GOT3 (cell line): ENCODE measurements at places on chromosomes 3 and 15.

GRCh38 chr3:136909187-136909586, 47.2 kb downstream of the NCK1 start:
- no peak for DNase-seq

DNA sequence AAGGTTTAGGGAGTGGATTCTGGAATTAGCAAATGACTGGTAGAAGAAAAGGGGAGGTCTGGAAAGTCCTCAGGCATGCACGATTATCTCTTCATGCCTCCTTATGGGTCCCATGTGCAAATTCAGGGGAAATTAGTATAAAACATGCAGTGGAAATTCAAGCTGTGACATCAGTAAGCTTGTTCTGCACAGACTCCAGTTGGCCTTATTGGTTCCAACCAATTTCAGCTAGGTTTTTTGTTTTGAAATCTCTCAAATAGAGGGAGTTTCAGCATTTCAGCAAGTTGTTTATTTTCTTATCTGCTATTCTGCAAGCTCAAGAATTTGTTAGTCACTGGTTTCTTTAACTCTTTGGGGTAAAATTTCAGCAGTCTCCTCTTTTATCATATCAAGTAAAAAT, 774 bp upstream of the TMCO5A start:
- no peak for DNase-seq

DNA sequence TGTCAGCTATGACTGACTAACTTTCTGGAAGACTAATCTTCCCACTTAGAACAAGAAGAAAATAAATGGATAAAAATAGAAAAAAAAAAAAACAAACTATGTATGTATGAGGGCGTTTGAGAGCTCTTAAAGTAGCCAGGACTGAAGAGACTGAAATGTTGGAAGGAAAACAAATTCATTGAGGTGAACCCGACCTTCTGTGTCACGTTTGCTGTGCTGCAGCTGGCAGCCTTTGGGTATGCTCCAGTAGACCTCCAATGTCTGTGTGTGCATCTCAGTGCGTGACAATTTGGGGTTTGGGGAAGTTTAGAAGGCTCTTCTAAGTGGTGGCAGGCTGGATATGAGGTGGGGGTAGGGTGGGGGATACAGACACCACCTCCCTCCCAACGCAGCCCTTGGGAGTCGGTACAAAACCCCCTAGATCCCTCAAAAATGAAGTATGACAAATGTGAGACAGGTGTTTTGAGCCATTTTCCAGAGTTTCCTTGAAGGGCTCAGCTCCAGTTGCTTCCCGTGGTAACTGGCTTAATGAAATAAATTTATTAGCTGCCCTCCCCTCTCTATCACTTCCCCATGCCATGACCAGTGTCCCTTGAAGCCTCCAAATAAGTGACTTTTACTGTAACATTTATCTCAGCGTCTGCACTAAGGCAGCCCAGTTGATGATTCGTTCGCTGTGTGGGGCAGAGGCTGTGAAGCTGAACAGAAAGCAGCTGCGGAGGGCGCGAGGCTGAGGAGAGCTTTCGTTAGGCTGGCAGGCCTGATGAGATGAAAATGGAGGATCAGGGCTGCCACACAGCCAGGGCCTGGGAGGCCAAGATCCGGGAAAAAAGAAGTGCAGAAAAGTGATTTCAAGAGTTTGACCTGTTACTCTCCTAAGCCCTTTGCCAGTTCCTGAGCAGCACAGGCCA, 34.9 kb upstream of the GABRB3 start:
- DNase-seq, result no peak

- no peak for DNase-seq
Observed at GRCh38 chr3:48528048-48528447, 24.1 kb upstream of the SHISA5 start.

GRCh38 chr3:82875401-82875800, 1114.0 kb upstream of the GBE1 start:
- DNase-seq, result no peak

- DNase-seq, result no peak
Observed at GRCh38 chr3:88810455-88810854, 297.0 kb upstream of the EPHA3 start.

DNA sequence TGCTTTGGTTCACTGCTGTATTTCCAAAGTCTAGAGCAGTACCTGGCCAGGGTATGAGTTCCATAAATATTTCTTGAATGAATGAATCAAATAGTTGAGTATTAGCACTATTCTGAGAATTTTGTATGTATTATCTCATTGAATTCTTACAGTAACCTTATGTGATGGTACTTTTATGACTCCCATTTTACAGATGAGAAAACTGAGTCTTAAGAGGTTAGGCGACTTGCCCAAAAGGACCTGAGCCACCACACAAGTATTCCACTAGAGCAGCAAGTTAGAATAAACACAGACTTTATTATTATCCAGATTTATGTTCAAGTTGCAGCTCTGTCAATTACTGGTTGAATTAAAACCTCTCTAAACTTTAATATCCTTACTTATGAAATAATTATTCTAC, 29.4 kb downstream of the CRTC3 start:
- DNase-seq, result no peak

- no peak for DNase-seq
Observed at GRCh38 chr3:152254041-152254440, 14.7 kb upstream of the MBNL1 start.

GRCh38 chr15:42344763-42345162, 14.5 kb upstream of the CAPN3 start:
- DNase-seq, result no peak

- DNase-seq, result peak; percentile 56
Observed at GRCh38 chr15:40594429-40594836, 384 bp downstream of the KNL1 start.

DNA sequence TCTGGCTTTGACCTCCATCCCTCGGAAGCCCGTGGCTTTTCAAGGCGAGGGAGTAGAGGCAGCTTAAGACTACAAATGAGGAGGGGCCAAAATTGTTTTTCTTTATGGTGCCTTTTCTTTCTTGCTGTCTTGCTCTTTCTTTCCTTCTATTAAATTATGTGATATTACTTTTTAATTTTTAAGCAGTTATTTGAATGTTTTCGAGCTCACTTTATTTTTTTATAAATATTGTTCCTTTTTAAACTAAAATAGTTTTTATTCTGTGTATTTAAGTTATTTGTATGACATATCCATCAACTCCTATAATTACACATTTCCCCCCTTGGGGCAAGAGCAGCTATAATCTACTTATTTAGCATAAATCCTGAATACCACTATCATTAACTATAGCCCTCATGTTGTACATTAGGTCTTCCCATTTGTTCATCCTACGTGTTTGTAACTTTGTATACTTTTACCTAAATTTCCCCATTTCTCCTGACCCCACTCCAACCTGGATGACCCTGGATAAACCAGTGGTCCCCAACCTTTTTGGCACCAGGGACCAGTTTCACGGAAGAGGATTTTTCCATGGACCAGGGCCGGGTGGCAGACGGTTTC, 622 bp upstream of the PLSCR1 start:
- no peak for DNase-seq

DNA sequence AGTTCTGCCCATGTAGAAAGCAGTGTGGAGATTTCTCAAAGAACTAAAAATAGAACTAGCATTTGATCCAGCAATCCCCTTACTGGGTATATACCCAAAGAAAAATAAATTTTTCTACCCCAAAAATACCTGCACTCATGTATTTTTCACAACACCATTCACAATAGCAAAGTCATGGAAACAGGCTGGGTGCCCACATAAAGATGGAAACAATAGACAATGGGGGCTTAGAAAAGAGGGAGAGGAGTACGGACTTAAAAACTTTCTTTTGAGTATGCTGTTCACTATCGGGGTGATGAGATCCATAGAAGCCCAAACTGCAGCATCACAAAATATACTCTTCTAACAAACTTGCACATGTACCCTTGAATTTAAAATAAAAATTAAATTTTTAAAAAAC, 345.1 kb upstream of the CCDC54 start:
- no peak for DNase-seq

DNA sequence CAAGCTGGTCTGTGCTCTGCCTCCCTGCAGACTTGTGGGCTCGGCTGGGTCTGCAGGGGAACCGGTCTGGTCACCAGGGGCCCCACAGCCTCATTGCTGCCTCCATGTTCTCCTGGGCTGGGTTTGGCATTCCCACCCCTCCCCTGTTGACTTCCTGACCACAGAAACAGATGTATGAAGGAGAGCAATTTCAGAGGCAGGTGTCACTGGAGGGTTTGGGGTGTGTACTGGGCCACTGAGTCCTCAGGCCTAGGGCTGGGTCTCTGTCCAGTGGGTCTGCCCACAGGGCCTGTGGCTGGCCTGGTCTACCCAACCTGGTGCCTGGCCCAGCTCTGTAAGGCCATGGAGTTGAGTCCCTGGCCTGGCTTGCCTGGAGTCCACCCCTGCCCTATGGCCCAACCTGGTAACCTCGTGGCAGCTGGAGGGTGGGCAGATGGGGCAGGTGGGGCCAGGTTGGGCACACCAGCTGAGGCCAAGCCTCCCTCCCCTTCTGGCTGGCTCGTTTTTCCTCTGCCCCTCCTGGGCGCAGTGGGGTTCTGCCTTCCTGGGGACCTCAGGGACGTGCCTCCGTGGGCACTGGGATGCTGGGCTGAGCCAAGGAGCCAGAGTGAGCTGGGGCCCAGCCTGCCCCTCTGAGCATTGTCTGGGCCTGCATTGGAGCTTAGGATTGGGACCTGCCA, 20.8 kb downstream of the PLXNA1 start:
- DNase-seq, result no peak

DNA sequence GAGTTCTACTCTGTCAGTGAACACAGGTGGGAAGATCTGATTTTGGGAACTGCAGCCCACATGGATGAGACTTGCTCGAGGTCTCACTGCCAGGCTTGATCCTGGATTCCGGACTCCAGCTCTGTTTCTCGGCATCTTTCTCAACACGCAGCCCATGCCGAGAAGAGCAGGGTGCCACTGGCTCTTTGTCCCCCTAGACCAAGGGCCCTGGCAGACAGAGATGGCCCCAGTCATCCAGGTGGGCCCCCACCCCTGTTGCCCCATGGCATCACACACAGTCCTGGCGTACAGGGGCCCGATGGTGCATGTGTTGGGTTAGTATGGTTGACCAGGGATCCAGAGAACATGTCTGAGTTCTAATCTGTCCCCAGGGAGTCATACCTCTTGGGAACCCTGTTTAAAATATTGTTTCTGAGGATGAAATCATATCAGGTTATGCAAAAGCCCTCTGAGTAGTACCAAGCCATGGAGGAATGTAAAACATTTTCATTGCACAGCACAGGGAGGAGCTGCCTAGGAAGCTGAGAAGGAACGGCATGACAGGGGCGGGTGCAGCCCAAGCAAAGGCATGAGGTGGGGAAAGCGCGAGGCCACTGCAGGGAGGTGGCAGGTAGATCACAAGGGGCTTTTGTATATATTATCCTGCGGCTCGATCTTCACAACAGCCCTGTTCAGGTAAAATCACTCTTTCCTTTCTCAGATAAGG, 320.6 kb downstream of the UACA start:
- no peak for DNase-seq

GRCh38 chr3:166593776-166594175, 756.6 kb upstream of the BCHE start:
- no peak for DNase-seq

- DNase-seq, result no peak
Observed at GRCh38 chr3:100650651-100651619, 41.5 kb downstream of the ADGRG7 start.

DNA sequence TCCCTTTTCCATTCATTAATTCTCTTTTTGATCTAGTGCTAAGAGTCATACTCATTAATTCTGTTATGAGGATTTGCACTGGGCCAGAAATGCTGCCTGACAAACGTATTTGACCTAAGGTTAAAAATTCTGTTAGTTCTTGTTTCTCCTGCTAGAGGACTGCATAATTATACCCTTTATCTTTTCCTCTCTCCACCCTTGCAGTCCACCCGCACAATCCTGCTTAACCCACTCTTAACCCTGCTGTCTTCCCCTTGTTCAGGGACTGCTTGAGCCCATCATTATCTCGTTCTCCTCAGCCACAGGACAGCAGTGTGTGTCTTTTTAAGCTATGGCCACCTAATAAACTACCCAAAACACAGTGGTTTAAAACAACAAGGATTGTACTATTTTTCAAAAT, 31.1 kb upstream of the DYNC1LI1 start:
- no peak for DNase-seq

GRCh38 chr3:13303410-13303809, 116.7 kb downstream of the NUP210 start:
- DNase-seq, result no peak

DNA sequence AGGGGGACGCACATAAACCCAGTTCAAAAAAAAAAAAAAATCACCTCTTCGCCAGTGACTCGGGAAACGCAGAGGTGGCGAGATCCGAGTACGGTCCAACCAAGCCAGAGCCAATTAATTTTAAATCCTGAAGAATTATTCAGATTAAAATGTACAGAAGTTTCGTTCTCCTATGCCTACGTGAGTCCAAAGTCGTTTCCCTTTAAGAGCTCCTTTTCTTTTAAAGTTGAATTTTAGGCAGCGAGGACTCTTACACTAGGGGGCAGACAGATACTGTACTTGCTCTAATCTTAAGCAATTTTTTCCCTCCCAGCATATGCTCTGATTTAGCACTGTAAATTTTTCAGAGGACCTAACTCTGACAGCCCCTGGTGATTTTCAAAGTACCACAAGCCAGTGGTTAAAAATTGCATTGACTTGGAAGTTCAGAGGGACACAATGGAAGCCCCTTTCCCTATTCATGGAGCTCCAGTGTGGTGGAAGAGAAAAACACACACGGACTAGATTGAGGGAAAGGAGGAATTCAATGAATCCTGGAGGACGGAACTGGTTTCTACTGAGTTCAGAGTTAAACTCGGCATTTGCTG, 3.3 kb upstream of the NR2F2 start:
- no peak for DNase-seq

DNA sequence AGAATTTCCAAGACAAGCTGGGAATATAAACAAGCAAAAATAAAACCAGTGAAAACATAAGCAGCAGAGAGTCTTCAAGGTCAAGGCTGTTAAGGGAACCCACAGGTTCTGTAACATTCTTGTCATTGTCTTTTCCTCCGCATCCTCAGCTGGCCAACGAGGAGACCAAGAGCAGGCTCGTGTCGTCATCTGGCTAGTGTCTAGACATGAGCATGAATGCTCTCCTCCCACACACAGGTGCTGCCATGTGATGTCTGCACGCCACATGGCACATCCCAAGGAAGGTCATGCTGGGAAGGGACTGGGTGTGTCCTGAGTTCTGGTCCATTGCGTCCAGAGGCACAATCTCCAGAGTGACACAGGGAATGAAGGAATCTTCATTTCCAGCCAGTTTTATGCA, 156.2 kb downstream of the POLR2M start:
- DNase-seq, result no peak

DNA sequence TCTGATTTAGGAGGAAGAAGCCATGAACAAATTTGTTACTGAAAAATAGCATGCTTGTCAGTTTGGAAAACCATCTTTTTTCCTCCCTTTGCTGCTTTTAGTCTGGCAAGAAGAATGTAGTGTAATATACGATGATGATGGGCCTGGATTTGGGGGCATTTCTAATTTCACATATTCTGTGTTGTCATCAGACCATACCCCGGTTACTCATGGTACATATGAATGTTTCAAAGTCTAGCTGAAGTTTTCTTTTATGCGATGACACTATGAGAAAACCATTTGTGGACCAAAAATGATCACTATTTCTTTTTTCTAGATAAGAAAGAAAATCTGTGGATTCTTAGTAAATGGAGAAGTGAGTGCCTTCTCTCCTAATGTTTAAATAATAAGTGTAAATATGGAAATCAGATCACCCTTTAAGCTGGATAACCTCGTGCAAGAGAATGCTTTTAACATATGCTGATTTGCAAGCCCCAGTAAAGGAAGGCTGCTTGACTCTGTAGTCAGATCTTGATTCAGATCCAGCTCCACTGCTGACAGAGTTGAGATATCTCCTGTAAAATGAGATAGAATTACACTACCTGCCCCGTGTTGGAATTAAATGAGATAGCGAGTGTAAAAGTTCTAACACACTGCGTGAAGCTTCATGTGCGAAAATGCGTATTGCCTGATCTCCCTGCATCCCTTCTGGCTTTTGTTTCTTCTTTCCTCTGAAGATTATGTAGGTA, 3.0 kb downstream of the MEF2A start:
- DNase-seq, result no peak
